ENCODE measurements at places on chromosomes 1 and 21.

DNA sequence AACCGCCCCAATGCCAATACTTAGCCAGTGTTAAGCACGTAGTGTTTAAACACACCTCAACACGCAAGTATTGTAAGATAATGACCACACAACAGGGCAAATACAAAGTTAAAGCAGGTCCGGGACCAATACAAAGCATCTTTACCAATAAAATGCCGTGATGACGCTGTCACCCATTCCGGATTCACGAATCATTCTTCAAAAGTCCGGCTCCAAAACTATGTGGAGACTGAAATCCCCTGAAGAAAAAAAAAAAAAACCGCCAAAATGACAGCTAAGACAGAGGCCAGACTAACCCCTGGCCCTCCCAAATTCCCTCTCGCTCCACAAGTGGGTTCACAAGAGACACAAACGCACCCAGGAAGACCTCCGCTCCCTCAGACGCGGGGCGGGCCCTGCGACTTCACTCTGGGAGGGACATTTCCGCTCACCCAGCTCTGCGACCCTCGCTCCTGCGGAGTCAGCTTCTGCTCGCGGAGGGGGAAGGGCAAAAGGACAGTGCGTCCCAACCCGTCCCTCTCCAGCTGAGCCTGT lies 625 bp upstream of the DARS2 start:
- no peak for DNase-seq

DNA sequence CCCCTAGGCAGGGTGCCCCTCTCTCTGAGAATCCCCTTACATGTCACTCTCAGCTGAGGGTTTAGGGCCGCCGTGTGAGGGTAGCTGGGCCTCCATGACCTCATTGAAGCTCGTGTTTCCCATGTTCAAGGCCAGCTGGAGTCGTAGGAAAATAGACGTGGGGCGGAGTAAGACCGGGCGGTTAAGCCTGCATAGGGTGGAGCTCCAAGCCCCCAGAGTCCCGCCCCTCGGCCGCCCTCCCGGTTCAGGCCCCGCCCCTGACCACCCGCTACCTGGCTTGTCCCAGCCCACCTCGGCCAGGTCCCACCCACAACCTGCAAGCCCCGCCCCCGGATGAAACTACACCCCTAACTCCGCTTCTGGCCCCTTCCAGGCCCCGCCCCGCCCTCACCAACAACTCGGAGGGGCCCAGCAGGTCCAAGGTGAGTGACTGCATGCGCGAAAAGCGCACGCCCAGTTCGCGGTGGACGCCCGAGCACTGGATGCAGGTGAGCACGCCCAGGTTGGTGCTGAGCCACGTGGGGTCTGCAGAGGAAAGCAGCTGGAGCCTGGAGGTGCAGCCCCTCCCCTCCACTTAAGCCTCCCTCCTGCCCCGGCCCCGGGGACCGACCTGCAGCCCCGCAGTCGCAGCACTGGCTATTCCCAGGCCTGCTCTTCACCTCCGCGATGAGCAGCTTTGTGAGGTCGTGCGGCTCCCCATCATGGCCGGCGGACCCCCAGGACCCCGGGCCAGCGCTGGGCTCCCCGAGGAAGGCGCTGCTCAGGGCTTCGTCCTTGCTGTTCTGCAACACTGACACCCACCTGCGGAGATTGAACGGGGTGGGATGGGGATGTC lies 12.2 kb upstream of the TCEA3 start:
- no peak for DNase-seq

GRCh38 chr1:221714227-221715152 lies 27.4 kb downstream of the DUSP10 start:
- DNase-seq = no peak

DNA sequence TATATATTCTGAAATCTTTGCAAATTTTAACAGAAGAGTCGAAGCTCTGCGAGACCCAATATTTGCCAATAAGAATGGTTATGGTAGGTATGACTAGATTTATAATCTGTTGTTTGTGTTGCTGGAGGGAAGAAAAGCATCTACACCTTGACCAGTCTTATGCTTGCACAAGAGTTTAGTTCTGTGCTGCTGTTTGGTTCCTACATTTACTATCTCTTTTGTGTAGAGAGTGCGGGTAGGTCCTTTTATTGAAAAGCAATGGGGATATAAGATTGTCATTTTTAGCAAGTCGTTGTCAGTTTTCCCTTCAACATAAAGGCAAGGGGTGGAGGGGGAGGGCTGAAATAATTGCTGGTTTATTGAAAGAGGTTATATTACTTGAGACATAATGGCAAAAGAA lies 396 bp downstream of the ELAVL4 start:
- no peak for DNase-seq

DNA sequence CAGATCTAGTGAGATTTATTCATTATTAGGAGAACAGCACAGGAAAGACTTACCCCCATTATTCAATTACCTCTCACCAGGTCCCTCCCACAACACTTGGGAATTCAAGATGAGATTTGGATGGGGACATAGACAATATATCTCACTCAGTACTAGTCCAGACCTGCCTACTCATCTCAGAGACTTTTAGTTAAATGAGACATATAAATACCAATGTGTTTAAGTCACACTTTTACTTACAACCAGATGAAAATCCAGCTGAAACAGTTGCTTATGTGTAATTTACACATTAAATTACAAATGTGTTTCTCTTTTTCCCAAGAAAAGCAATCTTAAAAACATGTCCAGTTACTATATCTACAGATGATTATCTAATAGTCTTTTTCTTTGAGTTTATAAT lies 1145.6 kb downstream of the KCNT2 start:
- DNase-seq = no peak

GRCh38 chr1:63463248-63463647 lies 59.8 kb downstream of the ITGB3BP start:
- DNase-seq = no peak

DNA sequence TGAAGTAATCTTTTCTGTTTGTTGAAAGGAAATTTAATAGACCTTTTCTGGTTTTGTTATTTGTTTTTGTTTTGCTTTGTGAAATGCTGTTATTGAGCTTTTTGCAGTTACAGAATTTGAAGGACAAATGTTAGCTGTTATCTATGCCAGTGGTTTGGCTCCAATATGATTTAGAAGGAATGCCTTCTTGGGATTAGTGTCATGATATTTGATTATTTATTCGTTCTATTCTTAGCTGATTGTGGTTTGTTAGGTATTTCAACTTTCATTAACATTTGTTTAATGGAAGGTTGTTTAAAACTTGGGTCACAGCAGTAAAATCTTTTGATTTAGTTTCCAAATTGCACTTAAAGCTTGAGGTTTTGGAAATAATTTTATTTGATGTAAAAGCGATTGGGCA lies 33.5 kb downstream of the ADGRL2 start:
- no peak for DNase-seq

GRCh38 chr1:4207842-4208692 lies 308.0 kb upstream of the C1orf174 start:
- no peak for DNase-seq

- no peak for DNase-seq
Measured at GRCh38 chr1:19325958-19326747, 14.0 kb downstream of the SLC66A1 start.

DNA sequence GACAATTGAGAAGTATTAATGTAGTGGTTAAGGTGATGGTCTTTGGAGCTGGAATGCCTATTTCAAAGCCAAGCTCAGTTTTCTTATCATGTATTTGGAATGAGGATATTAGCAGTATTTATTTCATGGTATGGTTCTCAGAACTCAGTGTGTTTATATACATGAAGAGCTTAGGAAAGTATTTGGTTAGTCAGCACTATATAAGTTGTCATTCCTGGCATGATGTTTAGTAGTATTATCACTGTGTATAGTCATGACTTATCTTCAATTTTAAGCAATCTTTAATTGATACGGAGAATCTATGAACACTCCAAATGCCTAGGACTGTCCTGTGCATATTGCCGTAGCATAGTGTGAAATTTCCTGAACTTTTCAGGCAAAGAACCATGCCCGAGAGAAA lies 501.9 kb upstream of the USP24 start:
- no peak for DNase-seq

GRCh38 chr1:207032528-207033017 lies at the start of gene C1orf116:
C1orf116 (minus strand) TSS chr1:207032756; CDS start chr1:207027598, 5,158 bp downstream.
- no peak for DNase-seq

DNA sequence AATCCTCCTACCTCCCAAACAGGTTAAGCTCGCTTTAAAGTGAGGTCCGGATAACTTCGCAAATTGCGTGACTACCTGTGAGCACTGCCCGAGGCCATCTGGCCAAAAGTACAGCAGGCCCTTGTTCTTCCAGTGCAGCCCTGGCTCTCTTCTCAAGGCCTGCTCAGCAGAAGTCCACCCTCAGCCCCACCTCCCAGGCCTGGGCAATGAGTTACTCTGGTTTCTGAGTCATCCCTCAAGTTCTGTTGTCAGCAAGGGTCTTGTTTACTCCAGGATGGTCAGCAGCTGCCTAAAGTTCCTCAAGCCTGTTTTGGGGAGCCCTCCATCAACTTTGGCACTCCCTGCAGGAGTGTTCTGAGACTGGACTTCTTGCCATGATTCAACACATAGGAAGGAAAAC lies 101.7 kb downstream of the BCAR3 start:
- DNase-seq = no peak

DNA sequence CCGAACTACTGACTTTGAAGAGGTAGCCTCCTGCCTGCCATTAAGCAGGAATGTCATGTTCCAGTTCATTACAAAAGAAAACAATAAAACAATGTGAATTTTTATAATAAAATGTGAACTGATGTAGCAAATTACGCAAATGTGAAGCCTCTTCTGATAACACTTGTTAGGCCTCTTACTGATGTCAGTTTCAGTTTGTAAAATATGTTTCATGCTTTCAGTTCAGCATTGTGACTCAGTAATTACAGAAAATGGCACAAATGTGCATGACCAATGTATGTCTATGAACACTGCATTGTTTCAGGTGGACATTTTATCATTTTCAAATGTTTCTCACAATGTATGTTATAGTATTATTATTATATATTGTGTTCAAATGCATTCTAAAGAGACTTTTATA lies 159.8 kb upstream of the SGIP1 start:
- no peak for DNase-seq

DNA sequence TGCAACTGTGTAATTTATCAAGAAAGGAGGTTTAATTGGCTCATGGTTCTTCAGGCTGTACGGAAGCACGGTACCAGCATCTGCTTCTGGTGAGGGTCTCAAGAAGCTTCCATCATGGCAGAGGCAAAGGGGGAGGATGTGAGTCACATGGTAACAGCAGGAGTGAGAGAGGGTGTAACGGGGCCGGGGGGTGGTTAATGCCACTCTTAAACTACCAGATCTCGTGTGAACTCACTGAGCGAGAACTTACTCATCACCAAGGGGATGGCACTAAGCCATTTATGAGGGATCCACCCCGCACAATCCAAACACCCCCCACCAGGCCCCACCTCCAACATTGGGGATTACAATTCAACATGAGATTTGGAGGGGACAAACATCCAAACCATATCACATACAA lies 21.0 kb upstream of the IFFO2 start:
- DNase-seq = no peak

GRCh38 chr1:103273106-103273505 lies 164.8 kb upstream of the COL11A1 start:
- no peak for DNase-seq

- no peak for DNase-seq
Measured at GRCh38 chr21:29669416-29669815, 270.4 kb downstream of the GRIK1 start.

- DNase-seq = no peak
Measured at GRCh38 chr1:168742386-168742785, 13.4 kb upstream of the DPT start.

- DNase-seq = no peak
Measured at GRCh38 chr1:210727709-210728108, 399.0 kb downstream of the HHAT start.

DNA sequence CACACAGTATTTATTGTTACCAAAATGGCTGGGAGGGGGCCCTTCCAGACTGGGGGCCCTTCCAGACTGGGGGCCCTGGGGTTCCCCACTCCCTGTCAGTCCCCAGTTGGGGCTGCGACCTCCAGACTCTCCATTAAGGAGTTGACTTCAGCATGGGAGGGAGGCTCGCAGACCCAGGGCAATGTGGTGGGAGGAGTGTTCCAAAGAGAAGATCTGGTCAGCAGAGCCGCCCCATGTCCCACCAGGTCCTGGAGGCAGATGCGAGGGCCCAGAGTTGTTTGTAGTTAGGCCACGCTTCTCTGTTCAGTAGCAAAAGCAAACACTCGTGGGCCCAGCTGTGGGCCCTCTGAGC lies 285.5 kb downstream of the LRRC40 start:
- DNase-seq = no peak

GRCh38 chr1:99657213-99658030 lies 11.5 kb downstream of the PALMD start:
- DNase-seq = no peak

- DNase-seq = no peak
Measured at GRCh38 chr1:32863881-32864245, 6.8 kb downstream of the FNDC5 start.

GRCh38 chr1:183223467-183223866 lies 37.4 kb downstream of the LAMC2 start:
- DNase-seq = no peak

DNA sequence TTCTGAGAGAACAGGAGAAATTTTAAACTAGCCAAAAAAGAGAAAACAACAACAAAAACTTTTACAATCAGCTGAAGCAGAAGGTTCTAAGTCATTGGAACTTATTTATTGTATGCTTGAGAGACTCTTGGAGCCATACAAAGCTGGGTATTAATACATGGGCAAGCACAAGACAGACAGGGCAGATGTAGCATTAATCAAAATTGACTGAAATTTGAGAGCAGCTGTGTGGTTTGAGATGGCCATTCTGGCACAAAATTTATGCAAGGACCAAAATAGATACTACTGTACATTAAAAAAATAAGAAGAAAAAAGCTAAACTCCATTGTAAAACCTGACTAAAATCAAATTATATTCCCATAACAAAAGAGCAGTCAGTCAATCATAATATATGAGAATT lies 892.5 kb downstream of the PLA2G4A start:
- no peak for DNase-seq

DNA sequence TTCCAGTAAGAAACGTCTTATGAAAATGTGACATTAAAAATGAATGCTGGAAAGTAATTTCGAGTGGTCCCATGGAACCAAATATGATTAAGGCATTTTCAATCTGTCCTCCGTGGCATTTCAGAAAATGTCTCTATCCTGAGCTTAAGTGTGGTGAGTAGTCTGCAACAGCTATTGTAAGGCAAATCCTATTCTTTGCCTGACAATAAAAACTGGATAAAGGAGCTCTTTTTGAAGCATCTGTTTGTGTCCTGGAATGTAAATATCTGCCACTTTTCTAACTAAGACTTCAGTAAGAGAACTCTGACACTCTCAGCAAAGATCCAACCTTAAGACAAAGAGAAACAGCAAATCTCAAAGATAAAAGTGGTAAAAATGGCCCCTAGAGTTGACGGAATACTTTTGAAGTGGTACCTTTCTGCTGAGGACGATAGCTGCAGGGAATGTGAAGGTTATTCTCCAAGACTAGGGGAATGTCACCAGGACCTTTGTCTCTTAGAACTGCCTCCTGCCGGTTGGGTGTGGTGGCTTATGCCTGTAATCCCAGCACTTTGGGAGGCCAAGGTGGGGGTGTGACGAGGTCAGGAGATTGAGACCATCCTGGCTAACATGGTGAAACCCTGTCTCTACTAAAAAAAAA lies 486.7 kb upstream of the ZP4 start:
- no peak for DNase-seq
